ENCODE measurements at places on chromosomes 2 and 18. TPM values are rescaled to one million over a fixed set of nuclear protein-coding genes. Genes with fewer than 3 reads are reported as not detected.

The SERPINB3 gene
- 0.16 TPM for total RNA-seq

The HOXD10 gene
- total RNA-seq = 5.3 TPM

The CTAGE1 gene
- not detected for total RNA-seq

The NXPH2 gene
- not detected for total RNA-seq

The C2orf74 gene
- total RNA-seq = 15.6 TPM

The FSHR gene
- not detected for total RNA-seq

The LIMS3 gene
- not detected for total RNA-seq

The CMPK2 gene
- total RNA-seq = 0.78 TPM

The MYOM1 gene
- 0.41 TPM for total RNA-seq

The KLHL30 gene
- 0.25 TPM for total RNA-seq

The PFN4 gene
- 2.0 TPM for total RNA-seq

The LAMA1 gene
- 0.07 TPM for total RNA-seq

The COL3A1 gene
- total RNA-seq = 0.20 TPM

The STAT1 gene
- total RNA-seq = 54.5 TPM

The RIT2 gene
- total RNA-seq = not detected

The CSRNP3 gene
- 0.01 TPM for total RNA-seq

The PLEKHH2 gene
- 1.5 TPM for total RNA-seq

The MOCOS gene
- total RNA-seq = 3.6 TPM

The GDF7 gene
- total RNA-seq = 0.09 TPM

The SLC30A3 gene
- total RNA-seq = 3.2 TPM

The MYO1B gene
- 42.1 TPM for total RNA-seq

The BCL2 gene
- 0.56 TPM for total RNA-seq

The CYP27A1 gene
- 0.15 TPM for total RNA-seq

The HMSD gene
- 0.62 TPM for total RNA-seq

The HOXD11 gene
- 5.5 TPM for total RNA-seq

The FHL2 gene
- total RNA-seq = 59.1 TPM

The REG1B gene
- total RNA-seq = not detected

The PTPRN gene
- 1.0 TPM for total RNA-seq

The RPRM gene
- total RNA-seq = not detected

The ZSWIM2 gene
- total RNA-seq = not detected

The RESP18 gene
- total RNA-seq = not detected

The COL6A3 gene
- total RNA-seq = 0.21 TPM

The MAB21L4 gene
- total RNA-seq = 0.22 TPM

The RHBDD1 gene
- 6.7 TPM for total RNA-seq

Data from A549 treated with Hydrocortisone at 1 μM for 4 hours (cell line).